HFFc6 (cell line): ENCODE measurements at places on chromosomes 12 and 14.

DNA sequence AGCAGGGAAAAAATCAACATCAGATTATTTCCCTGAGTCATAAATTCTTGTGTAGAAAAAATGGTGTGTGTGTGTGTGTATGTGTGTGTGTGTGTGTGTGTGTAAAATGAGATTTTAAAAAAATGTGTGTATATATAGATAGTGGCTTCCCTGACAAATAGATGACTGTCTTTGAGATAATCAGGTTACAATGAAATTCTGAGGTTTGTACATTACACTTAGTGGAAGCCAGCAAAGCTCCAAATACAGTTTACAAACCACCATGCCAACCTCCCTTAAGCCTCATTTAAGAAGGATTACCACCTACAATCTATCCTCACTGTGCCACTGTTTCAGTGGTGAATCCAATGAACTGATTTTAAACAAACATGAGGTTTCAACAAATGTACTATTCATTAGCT, 93.8 kb downstream of the MED13L start:
- peak; percentile 21 for DNase-seq

DNA sequence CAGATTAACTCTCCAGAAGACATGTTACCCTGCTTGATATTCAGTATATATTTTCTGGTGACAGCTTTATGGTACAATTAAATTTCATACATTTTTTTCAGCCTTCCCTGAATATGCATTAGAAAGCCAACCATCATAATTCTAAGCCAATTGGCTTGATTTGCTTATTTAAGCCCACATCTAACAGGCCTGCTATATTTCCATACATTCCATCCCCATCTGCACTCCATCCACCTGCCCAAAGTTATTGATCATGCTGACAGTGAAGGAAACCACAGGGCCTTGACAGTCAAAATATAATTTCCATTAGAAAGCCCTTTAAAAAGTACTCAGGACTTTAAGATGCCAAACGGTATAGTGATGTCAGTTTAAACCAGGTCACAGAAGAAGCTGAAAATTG, 164.3 kb downstream of the GXYLT1 start:
- DNase-seq = no peak

DNA sequence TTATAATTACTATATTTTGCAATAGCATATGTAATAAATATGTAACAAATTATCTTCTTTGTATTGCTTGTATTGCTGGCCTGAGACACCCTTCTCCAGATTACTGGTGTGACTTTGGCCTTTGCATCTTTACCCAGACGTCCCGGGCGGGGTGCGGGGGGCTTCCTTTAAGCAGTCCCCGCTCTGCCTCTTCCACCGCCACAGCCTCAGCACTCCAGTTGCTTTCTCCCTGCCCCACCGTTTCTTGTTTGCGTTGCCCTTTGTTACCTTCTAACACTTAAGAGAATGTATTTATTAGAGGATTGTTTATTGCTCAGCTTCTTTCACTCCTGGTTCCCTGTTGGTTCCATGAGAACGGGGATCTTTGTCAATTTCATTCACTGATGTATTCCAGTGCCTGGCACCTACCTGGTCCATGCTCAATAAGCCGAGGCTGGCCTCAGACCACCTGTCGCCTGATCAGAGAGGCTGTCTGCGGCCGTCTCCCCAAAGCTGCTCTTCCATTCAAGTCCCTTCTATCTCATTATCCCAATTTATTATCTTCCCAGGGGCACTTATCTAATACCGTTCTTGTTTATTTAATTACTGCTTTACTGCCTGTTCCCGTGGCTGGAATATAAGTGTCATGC, 100.5 kb upstream of the RFLNA start:
- DNase-seq = no peak

- no peak for DNase-seq
Measured at GRCh38 chr12:108576660-108577234, 14.4 kb downstream of the ISCU start.

- DNase-seq = no peak
Measured at GRCh38 chr12:20213723-20214625, 154.4 kb upstream of the PDE3A start.

DNA sequence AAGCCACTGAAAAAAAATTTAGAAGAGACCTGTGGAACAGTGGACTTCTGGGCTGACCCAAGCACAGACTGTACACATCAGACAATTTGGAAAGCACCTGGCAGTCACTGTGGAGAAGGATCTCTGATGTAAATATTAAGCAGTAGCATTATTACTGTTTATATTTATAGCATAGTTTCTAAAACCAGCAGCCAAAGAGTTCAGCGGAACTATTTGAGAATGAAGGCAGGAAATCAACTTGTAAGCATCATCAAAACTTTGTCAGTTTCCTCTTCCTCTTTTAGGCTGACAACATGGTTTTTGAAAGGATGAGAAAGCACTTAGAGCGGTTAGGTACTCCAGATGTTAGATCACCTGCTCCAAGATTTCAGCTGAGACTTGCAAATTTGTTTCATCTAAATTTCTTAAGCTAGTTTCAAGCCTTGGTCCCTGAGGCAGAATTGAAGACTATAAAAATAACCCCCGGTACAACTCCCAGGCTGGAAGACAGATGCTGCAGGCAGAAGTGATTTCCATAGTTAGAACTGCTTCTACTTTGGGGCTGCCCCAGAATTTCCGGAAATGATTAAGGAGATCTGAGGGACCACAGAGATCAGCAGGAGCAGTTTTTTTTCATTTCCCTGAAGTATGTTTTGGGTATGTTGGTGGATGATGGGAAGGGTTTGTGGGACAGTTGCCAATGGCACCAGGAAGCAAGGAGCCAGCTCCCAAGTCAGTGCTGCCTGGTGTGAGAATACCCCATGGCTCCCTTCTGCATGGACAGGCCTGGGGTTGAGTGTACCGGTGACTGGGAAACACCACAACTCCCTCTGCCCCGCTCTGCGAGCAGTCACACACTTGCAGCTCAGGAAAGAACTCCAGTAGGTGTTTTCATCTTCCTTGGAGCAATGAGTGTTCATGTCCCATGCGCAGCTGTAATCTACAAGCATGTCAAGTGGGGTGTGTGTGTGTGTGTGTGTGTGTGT, 354.5 kb downstream of the NUAK1 start:
- no peak for DNase-seq

DNA sequence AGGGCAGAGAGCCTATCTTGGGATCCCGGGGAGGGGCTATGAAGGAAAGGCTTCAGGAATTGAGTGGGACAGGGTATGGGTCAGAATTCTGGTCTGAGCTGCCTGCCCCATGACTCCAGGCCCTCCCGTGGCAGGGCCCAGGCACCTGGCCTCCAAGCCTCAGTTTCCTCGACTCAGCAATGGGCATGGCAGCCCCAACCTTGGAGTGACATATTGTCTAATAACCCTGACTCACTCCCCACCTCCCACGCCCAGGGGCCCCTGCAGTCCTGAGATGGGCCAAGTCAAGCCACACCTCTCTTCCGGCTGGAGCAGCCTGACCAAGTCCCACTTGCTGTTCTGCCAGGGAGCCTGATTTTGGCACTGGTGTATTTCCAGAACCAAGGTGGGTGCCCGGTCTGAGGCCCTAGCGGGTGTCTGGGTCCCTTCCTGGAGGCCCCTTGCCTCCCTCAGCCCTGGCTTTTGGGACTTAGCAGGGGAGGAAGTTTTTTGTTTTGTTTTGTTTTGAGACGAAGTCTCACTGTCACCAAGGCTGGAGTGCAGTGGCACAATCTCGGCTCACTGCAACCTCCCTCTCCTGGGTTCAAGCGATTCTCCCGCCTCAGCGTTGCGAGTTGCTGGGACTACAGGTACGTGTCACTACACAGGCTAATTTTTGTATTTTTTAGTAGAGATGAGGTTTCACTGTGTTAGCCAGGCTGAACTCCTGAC, 40.3 kb upstream of the RCOR1 start:
- no peak for DNase-seq
